ENCODE measurements at places on chromosomes 2 and 18.

- H3K36me3 ChIP-seq: no peaks in the 10 kb centered on the region
- no peaks in the 10 kb centered on the region for H3K4me1 ChIP-seq
- H3K4me3 ChIP-seq: no peak overlapping the region
- DNase-seq: no peak
- H3K27ac ChIP-seq: no peak overlapping the region
- H3K27me3 ChIP-seq: no peaks in the 10 kb centered on the region
Observed at GRCh38 chr2:51791496-51791895, 759.6 kb upstream of the NRXN1 start.

DNA sequence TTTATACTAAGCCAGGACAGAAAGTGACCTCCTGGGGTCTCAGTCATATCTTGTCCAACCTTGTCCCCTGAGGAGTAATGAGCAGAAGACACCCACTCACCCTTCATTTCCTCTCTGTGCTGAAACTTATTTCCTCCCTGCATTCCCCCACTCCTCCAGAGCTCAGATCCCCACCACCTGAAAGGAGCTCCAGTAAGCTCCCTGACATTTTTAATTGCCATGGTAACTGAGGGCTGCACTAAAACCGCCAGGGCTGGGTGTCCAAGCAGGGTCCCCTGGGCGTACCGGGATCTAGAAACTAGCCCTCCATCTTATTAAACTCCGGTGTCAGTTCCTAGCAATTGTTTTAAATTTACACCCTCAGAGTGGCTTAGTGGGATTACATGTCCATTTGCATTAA is 393.3 kb upstream of the HNRNPA3 start:
- H3K4me3 ChIP-seq: no peak overlapping the region
- H3K4me1 ChIP-seq: peaks cover 6% of the 10 kb centered on the region
- H3K36me3 ChIP-seq: no peaks in the 10 kb centered on the region
- no peak overlapping the region for H3K27ac ChIP-seq

GRCh38 chr2:56191617-56192016 is 7.8 kb downstream of the CCDC85A start:
- no peak overlapping the region for H3K4me3 ChIP-seq
- no peak for DNase-seq
- no peak overlapping the region for H3K27ac ChIP-seq
- peaks cover 9% of the 10 kb centered on the region for H3K27me3 ChIP-seq

DNA sequence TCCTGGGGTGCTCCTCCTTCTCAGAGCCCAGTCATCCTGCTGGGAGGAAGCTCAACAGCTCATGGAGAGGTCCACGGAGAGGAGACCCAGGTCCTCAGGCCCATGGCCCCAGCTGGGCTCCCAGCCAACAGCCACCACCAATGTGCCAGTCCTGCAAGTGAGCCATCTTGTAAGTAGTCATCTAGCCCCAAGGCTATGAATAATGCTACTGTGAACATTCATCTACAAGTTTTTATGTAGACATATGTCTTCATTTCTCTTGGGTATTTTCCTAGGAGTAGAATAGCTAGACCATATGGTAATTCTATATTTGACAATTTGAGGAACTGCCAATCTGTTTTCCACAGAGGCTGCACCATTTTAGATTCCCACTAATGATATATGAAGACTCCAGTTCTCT is 166.1 kb downstream of the MTCL1 start:
- no peak overlapping the region for H3K4me3 ChIP-seq
- DNase-seq: no peak
- H3K27me3 ChIP-seq: peaks cover 2% of the 10 kb centered on the region
- no peak overlapping the region for H3K27ac ChIP-seq
- no peaks in the 10 kb centered on the region for H3K36me3 ChIP-seq
- no peaks in the 10 kb centered on the region for H3K4me1 ChIP-seq

DNA sequence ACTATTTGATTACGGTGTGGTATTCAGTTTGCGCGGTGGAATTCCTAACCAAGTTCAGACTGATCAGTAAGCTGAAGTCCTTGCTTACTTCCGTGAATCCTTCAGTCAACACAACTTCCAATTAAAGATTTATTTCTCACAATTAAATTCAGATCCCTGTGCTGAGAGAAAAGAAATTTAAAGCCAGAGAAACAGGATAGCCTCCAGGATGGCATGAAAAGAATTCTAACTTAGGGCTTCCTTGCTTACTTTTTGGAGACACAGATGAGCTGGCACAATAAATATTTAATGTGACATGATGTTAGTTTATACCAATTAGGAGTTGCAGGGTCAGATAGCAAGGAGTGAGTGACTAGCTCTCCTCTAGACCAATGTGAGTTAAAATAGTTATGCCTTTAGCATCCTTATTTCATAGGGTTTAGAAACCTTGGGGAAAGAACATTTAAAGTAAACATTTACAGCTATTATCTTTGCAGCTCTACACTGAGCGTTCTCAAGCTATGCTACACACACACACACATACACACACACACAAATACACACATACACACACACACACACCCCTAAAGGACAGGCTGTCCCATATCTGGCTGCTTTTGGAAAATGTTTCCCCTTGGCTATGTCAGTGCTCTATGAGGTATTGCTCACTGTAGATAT is 151.0 kb downstream of the TRIB2 start:
- peaks cover 2% of the 10 kb centered on the region for H3K4me1 ChIP-seq
- H3K27ac ChIP-seq: no peak overlapping the region
- peaks cover 13% of the 10 kb centered on the region for H3K27me3 ChIP-seq
- peaks cover 20% of the 10 kb centered on the region for H3K36me3 ChIP-seq
- DNase-seq: no peak

GRCh38 chr2:25305775-25306174 is 36.0 kb downstream of the DNMT3A start:
- H3K4me3 ChIP-seq: no peak overlapping the region
- peaks cover 44% of the 10 kb centered on the region for H3K4me1 ChIP-seq
- no peak overlapping the region for H3K27ac ChIP-seq
- no peaks in the 10 kb centered on the region for H3K27me3 ChIP-seq

DNA sequence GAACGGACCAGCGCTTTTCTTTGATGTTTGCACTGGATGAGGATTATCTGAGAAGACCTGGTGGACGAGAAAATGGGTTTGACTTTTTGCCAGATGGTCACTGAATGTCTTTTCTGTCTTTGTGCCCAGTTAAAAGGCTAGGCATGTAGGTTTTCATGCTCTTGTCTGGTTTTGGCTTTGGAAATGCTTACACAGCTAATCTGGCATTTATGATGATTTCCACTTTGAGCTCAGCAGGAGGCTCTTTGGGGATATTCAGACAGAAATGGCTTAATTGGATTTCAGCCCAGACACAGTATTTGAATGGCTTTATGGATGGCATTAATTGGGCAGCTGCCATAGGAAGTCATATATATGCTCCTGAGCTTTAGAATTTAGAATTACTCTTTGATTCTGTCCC is 59.6 kb downstream of the NCK2 start:
- H3K4me1 ChIP-seq: peaks cover 90% of the 10 kb centered on the region
- no peak for DNase-seq
- H3K27ac ChIP-seq: peak overlapping the region; percentile 98
- no peak overlapping the region for H3K4me3 ChIP-seq
- H3K27me3 ChIP-seq: no peaks in the 10 kb centered on the region
- peaks cover 66% of the 10 kb centered on the region for H3K36me3 ChIP-seq

- DNase-seq: no peak
- no peak overlapping the region for H3K27ac ChIP-seq
- peaks cover 13% of the 10 kb centered on the region for H3K27me3 ChIP-seq
- H3K4me3 ChIP-seq: no peak overlapping the region
- no peaks in the 10 kb centered on the region for H3K4me1 ChIP-seq
Observed at GRCh38 chr2:170095380-170095779, 82.6 kb upstream of the MYO3B start.

DNA sequence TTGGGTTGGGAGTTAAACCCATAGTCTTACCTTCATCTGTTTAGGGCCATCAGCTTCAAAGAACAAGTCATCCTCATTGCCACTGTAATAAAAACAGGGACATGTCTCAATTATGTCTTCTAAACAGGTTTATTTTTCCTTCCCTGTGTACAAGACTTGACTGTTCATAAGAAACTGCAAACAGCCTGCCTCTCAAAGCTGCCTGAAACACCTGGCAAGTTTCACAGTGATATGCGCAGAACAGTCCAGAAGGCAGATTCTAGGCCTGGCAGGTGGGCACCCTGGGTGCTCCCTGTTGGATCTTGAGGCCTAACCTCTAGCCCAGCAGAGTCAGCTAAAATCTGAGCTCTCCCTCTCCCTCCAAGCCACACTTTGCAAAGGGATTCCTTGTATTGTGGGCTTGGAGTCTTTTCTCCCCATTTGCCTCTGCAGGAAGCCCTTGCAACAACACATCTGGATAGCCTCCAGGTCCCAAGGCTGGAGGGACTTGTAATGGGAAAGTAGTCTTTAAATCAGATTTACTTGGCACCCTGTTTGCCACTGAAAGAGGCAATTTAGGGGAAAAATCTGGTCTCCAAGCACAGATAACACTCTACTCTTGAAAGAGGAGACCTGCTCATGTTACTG is 930 bp downstream of the IL1B start:
- H3K4me3 ChIP-seq: no peak overlapping the region
- no peak for DNase-seq
- H3K4me1 ChIP-seq: peaks cover 11% of the 10 kb centered on the region
- H3K27me3 ChIP-seq: peaks cover 16% of the 10 kb centered on the region

GRCh38 chr18:46378864-46379207 is 274.7 kb downstream of the HAUS1 start:
- H3K36me3 ChIP-seq: no peaks in the 10 kb centered on the region
- no peak overlapping the region for H3K27ac ChIP-seq
- H3K4me1 ChIP-seq: peaks cover 4% of the 10 kb centered on the region
- H3K4me3 ChIP-seq: no peak overlapping the region
- DNase-seq: no peak

DNA sequence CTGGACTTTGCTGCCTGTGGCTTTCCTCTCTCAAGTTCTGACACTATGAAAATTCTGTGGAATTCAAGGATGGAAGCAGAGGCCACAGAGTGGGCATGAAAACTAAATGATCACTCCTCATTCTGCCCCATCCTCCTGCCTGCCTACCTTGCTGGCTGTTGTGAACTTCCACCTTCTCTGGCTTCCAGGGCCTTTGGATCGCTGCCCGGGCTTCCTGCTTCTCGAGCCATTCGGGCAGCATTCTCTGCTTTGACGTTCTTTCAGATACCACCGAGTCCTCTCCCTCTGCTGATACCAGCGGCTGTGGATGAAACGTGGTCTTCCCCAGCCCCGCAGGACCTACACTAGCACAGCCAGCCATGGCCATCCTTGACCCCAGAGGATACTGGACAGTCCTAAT is 327.7 kb upstream of the SLC14A2 start:
- no peak overlapping the region for H3K27ac ChIP-seq
- no peak overlapping the region for H3K4me3 ChIP-seq
- no peaks in the 10 kb centered on the region for H3K4me1 ChIP-seq
- H3K27me3 ChIP-seq: peaks cover 4% of the 10 kb centered on the region
- H3K36me3 ChIP-seq: no peaks in the 10 kb centered on the region

DNA sequence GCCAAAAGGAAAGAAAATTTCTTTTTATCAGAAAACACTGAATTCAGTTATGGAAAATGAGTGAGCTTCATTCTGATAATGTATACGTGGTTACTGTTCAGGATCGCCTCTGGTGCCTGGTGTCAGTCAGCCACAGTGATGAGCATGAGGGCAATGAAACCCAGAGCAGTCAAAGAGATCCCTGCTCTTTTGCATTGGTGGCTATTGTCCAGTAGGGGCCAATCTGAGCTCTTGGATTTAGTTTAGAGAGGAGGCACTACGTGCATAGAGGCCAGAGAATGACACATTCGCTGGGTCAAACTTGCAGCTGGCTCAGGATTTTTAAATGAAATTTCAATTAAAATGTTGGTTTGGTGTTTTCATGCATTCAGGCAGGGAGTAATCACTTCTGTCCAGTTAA is 522.9 kb downstream of the TMEM182 start:
- no peak for DNase-seq
- no peaks in the 10 kb centered on the region for H3K27me3 ChIP-seq
- H3K4me3 ChIP-seq: no peak overlapping the region
- H3K27ac ChIP-seq: no peak overlapping the region

DNA sequence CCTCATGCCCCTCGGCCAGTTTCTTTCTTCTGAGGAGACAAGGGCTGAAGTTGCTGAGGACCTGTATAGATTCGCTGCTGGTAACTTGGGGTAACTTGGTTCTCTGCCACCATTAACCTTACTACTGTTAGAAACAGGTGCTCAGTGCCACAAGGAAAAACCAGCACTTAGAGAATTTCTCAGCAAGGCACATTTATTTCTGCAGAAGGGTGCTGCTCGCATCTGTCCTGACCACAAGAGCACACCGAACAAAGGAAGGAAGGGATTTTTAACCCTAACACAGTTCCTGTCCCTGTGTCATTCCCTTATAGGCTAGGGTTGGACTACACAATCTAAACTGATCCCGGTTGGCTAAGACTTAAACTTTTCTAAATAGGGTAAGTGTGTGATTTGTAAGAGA is 154.1 kb downstream of the SOCS6 start:
- peaks cover 4% of the 10 kb centered on the region for H3K27me3 ChIP-seq
- no peak for DNase-seq
- H3K27ac ChIP-seq: no peak overlapping the region
- H3K4me1 ChIP-seq: no peaks in the 10 kb centered on the region

DNA sequence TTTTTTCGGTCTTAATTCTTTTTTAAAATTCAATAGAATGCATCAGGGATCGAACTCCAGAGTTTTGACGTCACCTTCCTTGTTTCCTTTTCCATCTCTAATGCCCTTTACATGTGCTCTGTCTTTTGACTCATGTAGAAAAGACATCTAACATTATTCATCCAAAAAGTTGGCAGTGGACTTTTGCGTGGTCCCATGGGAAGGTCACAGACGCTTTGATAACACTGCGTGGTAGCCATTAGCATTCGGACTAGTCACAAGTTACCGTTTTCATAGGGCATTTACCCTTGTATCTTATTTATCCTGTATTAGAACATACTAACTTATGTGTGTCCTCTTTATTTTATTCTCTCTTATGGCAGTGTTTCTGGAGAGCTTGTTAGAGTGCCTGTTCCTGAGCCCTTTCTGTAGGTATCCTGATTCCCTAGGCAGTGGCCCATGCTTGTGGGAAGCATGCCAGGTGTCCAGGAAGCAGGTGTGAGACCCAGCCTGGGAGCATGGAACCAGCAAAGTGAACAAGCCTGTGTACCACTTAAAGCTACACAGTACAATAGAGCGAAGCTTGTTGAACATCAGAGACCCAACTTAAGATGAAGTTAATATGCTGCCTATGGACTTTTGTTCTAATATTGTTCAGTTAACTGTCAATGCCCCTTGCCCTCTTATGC is 73.6 kb upstream of the RBM44 start:
- no peak overlapping the region for H3K4me3 ChIP-seq
- H3K36me3 ChIP-seq: peaks cover 58% of the 10 kb centered on the region
- H3K4me1 ChIP-seq: peaks cover 52% of the 10 kb centered on the region
- H3K27ac ChIP-seq: no peak overlapping the region
- DNase-seq: no peak

GRCh38 chr2:212929116-212929515 is 222.3 kb downstream of the IKZF2 start:
- H3K27ac ChIP-seq: no peak overlapping the region
- no peak for DNase-seq
- H3K36me3 ChIP-seq: no peaks in the 10 kb centered on the region
- no peak overlapping the region for H3K4me3 ChIP-seq

DNA sequence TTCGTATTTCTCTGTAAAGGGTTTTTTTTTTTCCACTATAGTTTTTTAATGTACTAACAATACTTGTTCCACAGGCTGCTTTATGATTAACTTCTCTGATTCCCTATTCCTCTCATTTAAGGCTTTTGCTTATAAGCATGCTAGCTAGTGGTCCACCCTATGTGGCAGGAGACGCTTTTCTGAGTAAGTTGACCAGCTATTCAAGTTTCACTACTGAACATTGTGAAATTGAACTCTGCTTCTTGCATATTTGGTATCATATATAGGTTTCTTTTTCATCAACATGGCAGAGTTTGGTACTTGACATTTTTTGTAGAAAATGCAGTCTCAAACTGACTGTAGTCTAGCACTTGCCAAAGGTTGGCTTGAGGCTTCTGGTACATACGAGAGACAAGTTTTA is 74.2 kb downstream of the OTX1 start:
- DNase-seq: no peak
- H3K4me3 ChIP-seq: no peak overlapping the region
- H3K36me3 ChIP-seq: no peaks in the 10 kb centered on the region
- H3K4me1 ChIP-seq: no peaks in the 10 kb centered on the region
- no peaks in the 10 kb centered on the region for H3K27me3 ChIP-seq
